Cerebellar cortex (tissue), 1 donor: ENCODE measurements at places on chromosomes 12 and 14.

DNA sequence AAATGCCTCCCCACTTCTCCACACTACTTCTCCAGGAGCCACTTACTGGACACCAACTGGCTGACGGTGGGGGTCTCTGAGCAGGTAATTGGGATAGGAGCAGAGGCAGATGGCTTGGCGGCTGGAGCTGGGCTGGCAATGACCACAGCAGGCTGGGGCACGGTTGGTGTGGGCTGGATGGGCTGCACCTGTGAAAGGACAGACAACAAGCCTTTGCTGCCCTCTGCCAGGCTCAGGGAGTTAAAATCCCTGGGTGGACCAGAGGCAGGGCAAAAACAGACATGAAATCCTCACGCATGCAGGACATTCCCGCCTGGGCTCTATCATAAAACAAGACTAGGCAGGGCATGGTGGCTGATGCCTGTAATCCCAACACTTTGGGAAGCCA is 19.3 kb upstream of the TFCP2 start:
- DNase-seq: peak; percentile 33

DNA sequence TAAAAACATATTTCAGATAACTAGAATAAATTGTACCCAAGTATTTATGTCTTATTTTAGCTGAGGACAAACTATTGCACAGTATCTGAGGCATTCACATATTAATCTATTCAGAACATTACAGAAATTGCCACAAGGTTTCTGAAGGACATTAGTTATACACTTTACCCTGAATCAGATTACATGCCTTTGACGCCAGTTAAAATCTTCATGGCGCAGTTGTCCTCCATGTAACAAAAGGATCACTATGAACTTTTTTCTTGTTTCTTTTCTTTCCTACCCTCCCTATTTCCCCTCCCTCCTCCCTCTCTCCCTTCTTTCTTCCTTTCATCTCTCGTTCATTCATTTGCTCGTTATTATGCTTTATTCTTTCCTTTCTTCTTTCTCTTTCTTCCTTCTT is 176.6 kb upstream of the KITLG start:
- no peak for DNase-seq

- DNase-seq: peak; percentile 55
Observed at GRCh38 chr12:110023059-110023980, 24.1 kb downstream of the ANKRD13A start.

- no peak for DNase-seq
Observed at GRCh38 chr14:73833530-73834260, 17.9 kb upstream of the PTGR2 start.

- DNase-seq: peak; percentile 66
Observed at GRCh38 chr14:26401179-26401968, 196.5 kb downstream of the NOVA1 start.

GRCh38 chr14:103518422-103519042 is 4.1 kb downstream of the CKB start:
- DNase-seq: peak; percentile 73

DNA sequence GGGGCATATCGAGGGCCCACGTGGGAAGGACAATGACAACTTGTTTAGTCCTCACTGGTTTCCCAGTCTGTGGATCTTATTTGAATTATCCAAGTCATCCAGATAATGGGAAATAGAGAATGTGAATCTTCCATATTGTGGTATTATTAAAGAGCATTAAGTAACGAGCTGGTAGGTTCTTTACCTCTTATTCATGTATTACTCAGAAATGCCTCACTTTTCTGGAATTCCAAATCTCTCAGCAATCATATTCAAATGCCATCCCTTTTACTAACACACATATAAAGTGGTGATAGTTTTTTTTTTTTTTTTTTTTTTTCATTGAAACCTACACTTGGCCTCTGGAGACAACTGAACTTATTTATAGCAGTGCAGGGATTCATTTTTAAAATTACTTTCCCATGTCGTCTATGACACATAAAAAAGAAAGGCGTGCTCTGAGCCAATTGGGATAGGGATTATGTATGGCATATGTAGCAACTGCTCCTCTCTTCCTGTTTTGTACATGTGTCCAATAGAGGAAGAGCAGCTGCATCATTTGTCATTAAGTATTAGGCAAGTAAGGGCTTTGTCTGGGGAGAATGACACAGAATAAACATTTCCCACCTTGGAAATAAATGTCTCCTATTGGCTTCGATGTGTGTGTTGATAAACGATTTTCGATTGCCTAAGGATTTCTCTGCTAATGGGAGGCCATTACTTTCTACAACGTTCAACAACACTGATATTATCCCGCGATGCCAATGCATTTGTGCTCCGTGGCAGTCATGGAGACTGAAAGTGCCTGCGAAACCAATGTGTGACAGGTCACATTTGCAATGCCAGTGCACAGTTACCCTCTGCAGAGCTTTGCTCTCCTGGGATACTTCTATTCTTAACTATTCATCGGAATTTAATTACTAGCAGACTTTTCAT is 78.6 kb upstream of the IFNG-AS1 start:
- DNase-seq: no peak

DNA sequence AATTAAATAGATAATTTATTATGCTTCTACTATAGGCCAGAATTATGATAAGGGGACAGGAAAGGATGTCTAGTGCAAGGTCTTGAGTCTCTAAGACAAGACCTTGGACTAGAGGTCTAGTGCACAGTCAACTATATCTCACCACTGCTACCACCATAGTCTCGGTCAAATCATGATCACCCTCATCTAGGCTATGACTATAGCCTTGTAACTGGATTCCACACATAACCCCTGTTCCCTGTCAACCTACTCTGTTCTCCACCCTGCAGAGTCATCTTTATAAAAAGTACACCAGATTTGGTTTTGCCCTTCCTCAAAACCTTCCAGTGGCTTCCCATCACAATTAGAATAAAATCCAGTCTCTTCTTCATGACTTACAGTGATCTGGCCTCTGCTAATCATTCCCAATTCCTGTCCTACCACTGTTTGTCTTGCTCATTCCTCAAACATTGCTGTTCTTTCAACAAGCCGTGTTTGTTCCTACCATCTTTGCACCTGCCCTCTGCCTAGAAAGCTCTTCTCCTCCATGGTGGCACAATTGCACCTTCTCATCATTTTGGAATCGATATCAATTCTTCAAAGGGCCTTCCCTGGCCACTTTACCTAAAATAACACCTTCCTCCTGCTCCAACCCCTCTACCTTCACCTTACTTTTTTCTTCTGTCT is 169.4 kb downstream of the FOXN3 start:
- DNase-seq: no peak

GRCh38 chr14:96916751-96917150 is 119.6 kb downstream of the VRK1 start:
- no peak for DNase-seq

- no peak for DNase-seq
Observed at GRCh38 chr14:94317259-94317658, 5.9 kb downstream of the SERPINA6 start.

- no peak for DNase-seq
Observed at GRCh38 chr14:103434868-103435442, 49.7 kb downstream of the MARK3 start.

- no peak for DNase-seq
Observed at GRCh38 chr14:103332143-103332919, 1.7 kb upstream of the EIF5 start.

- DNase-seq: peak; percentile 66
Observed at GRCh38 chr12:31959701-31960391, 631 bp downstream of the RESF1 start.

GRCh38 chr14:24293525-24293924 is 6.1 kb downstream of the DHRS1 start:
- no peak for DNase-seq

- no peak for DNase-seq
Observed at GRCh38 chr14:68548194-68549076, 244.4 kb downstream of the ZFP36L1 start.

GRCh38 chr12:110382683-110383082 is 20.8 kb downstream of the ANAPC7 start:
- DNase-seq: no peak

GRCh38 chr12:80234667-80235066 is 135.3 kb downstream of the OTOGL start:
- no peak for DNase-seq

DNA sequence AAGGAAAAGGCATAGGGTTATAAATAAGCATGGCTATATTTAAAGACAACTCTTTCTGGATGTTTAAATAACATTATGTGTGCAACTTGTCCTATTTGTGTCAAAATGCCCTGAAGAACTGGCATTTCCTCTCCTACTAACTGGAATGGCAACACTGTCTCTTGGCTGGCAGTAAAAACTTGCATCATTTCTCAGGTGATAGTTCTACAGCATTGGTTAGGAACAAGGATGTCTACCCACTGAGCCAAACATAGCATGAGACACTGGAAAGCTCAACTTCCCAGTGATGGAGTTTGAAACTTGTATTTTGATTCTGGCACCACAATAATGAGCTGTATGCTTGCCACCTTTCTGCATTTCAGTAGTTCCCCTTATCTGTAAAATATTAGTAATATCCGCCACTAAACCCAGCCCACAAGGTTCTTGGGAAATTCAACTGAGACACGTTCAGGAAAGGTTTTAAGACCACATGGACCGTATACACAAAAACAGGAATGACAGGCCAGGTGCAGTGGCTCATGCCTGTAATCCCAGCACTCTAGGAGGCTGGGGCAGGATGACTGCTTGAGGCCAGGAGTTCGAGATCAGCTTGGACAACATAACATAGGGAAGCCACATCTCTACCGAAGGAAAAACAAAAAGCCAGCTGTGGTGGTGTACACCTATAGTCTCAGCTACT is 5.1 kb downstream of the SLC38A2 start:
- no peak for DNase-seq

GRCh38 chr12:12024911-12025682 is 45.6 kb upstream of the BCL2L14 start:
- DNase-seq: no peak

DNA sequence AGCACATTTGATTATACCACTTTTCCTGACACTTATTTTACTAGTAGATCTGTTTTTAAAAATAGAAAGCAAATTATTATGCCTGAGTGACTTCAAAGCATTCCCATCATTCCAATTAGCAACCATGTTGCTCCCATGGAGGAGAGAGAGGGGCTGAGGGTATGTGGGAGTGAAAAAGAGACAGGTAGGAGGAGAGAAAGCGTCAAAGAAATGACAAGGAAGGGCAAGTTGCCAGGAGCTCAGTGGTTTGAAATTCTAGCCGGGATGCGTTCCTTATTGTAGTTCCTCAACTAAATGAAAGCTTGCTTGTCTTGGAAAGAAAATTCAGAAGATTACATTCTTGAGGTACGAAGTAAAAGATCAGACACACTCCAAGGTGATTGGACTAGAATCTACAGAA is 92.4 kb upstream of the PKP2 start:
- no peak for DNase-seq

DNA sequence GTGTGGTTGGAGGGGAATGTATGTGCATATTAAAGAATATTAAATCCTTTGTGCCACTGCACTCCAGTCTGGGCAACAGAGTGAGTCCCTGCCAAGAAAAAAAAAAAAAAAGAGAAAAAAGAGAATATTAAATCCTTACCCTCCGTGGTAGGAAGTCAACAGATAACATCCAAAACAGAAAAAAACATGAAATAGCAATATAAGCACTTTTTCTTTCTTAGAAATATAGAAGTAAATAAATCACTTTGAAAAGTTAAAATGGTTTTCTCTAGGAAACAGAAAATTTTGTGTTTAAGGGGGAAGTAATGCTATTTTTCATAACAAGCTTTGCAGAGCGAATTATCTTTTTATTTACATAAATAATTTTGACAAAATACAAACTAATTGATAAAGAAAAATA is 17.6 kb downstream of the SOS2 start:
- DNase-seq: no peak
